ENCODE measurements at places on chromosomes 2 and 18. TPM values are rescaled to one million over a fixed set of nuclear protein-coding genes. Genes with fewer than 3 reads are reported as not detected.

DAW1 gene
- total RNA-seq, result not detected

CHN1 gene
- 3.1 TPM for total RNA-seq

GRCh38 chr2:58434692-58435091 lies 193.6 kb upstream of the FANCL start:
- H3K36me3 ChIP-seq, result no peaks in the 10 kb centered on the region
- H3K27me3 ChIP-seq, result peaks cover 23% of the 10 kb centered on the region
- H3K27ac ChIP-seq, result no peak overlapping the region

GRCh38 chr2:217729421-217730053 lies 273.3 kb downstream of the TNS1 start:
- DNase-seq, result no peak
- no peak overlapping the region for H3K4me3 ChIP-seq
- no peaks in the 10 kb centered on the region for H3K36me3 ChIP-seq
- H3K27me3 ChIP-seq, result no peaks in the 10 kb centered on the region
- no peaks in the 10 kb centered on the region for H3K4me1 ChIP-seq

GRCh38 chr18:25235401-25236042 lies 116.4 kb downstream of the ZNF521 start:
- DNase-seq, result no peak
- no peaks in the 10 kb centered on the region for H3K27me3 ChIP-seq
- H3K36me3 ChIP-seq, result no peaks in the 10 kb centered on the region
- H3K4me3 ChIP-seq, result no peak overlapping the region
- no peak overlapping the region for H3K27ac ChIP-seq

DNA sequence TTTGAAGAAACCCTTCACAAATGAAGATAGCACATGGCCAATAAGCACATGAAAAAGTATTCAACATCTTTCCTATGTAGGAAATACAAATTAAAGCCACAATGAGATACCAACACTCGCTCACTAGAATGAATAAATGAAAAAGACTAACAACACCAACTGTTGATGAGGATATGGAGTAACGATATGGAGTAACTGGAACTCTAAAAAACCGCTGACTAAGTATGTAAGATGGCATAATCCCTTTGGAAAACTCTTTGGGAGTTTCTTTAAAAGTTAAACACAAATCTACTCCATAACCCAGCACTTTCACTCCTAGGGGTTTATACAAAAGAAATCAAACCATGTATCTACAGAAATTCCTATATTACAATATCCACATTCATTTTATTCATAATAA lies 220.5 kb downstream of the AFF3 start:
- H3K4me3 ChIP-seq, result no peak overlapping the region
- no peaks in the 10 kb centered on the region for H3K4me1 ChIP-seq
- H3K27ac ChIP-seq, result no peak overlapping the region
